Memory B cell (primary cell): ENCODE measurements at places on chromosomes 7 and 10.

DNA sequence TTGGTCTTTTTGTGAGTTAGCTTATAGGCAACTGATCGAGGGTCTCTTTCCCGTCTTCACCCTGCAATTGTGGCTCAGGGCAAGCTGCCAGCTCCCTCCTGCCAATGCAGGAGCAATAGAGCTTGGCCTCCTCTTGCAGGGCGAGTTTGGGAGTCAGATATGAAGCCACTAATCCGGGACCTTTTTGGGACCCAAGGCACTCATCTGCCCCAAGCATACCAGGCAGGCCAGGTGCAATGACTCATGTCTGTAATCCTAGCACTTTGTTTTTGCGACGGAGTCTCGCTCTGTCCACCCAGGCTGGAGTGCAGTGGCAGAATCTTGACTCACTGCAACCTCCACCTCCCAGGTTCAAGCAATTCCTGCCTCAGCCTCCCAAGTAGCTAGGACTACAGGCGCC, 21.1 kb downstream of the LIMK1 start:
- no peak overlapping the region for H3K27ac ChIP-seq
- H3K27me3 ChIP-seq = no peaks in the 10 kb centered on the region
- DNase-seq = no peak
- H3K36me3 ChIP-seq = peaks cover 15% of the 10 kb centered on the region

DNA sequence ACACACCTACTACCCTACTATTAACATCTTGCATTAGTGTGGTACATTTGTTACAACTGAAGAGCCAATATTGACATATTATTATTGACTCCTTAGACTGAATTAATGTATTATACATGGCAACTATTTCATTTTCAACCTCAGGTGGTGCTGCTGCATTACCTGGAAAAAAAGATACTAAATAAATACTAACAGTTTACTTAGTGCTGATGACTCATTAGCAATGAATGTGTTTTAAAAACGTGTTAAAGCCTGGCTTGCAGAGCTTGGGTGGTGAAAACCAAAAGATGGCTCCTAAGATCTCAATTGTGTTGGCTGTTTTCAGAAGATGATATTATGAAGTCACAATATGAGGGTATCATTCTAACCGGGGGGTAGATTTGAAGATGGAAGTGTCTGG, 34.8 kb downstream of the CFAP43 start:
- H3K27ac ChIP-seq = no peak overlapping the region
- no peak overlapping the region for H3K4me3 ChIP-seq
- H3K4me1 ChIP-seq = no peaks in the 10 kb centered on the region
- H3K36me3 ChIP-seq = no peaks in the 10 kb centered on the region

DNA sequence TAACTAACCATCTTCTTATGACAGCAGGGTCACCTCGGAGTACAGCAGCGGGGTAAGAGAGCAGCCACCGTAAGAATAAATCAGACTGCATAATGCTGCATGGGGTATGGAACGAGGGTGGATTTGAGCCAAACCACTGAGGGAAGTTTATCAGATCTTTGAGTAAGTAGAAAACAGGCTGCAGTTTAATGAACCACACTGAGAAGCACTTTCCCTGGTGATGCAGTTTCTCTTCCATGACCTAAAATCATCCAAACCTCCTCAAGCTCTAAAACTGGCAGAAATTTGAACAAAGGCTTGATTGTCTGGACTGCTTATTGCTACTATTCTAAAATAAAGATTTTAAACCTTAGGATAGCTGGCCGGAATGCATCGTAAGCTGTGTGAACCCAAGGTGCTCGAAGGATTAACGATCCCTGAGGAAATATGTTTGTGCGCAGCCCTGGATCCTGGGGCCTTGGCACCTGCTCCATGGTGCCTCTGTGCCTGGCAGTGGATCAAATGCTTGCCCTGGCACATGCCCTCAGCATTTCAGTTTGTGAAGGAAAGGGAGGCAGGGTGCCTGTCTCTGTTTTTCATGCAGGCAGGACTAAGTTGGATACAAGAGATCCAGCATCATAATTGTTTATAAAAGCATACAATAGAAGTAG, 322.7 kb downstream of the LHFPL3 start:
- H3K27me3 ChIP-seq = peaks cover 8% of the 10 kb centered on the region
- H3K27ac ChIP-seq = no peak overlapping the region
- H3K4me1 ChIP-seq = no peaks in the 10 kb centered on the region

GRCh38 chr7:36192053-36192824, 39.2 kb downstream of the EEPD1 start:
- peaks cover 9% of the 10 kb centered on the region for H3K4me1 ChIP-seq
- peaks cover 2% of the 10 kb centered on the region for H3K36me3 ChIP-seq
- no peak overlapping the region for H3K4me3 ChIP-seq
- H3K27me3 ChIP-seq = peaks cover 12% of the 10 kb centered on the region

DNA sequence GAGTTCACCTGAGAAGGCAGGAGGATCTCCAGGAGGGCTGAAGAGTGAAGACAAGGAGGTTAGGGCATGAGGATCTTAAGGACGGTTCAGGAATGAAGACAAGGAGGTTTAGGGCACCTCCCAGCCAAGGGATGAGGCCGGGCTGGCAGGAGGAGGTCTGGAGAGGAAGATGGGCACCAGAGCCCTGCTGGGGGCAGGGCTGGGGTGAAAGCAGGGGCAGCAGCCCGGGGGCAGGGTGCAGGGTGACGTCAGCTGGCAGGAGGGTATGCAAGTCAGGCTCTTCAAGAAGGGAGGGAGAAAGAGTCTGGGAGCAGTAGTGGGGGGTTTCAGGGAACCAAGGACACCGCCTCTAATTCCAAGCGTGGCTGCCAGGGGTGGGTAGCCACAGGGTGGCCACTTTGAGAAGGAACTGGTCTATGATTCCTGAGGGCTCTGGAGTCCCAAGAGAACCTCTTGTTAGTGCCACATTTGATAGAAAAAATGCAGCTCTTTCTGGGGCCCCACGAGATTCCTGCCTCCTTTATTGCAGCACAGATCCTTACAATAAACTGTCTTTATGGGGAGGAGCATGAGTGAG, 101.6 kb downstream of the C10orf90 start:
- no peaks in the 10 kb centered on the region for H3K27me3 ChIP-seq
- no peak overlapping the region for H3K4me3 ChIP-seq
- DNase-seq = no peak
